Activated T-helper 1 cell treated with anti-CD3 and anti-CD28 coated beads, Interleukin-12 subunit alpha, Interleukin-12 subunit beta, Interleukin-2, Interleukin-4 antibody, amounts not matched to agents 30 ng/mL and 10 ng/mL and 1 ng/mL, durations not matched to agents 14 hours and 24 hours and 36 hours (primary cell): ENCODE measurements at places on chromosomes 12 and 14. TPM values are rescaled to one million over a fixed set of nuclear protein-coding genes. Genes with fewer than 3 reads are reported as not detected.

GRCh38 chr12:132771126-132771838, 9.7 kb upstream of the ANKLE2 start:
- H3K27me3 ChIP-seq = no peaks in the 10 kb centered on the region
- H3K4me1 ChIP-seq = peaks cover 22% of the 10 kb centered on the region
- H3K4me3 ChIP-seq = no peak overlapping the region
- peak; percentile 33 for DNase-seq

The ADAM20 gene
- 0.47 and 0.61 TPM in 2 replicates for total RNA-seq

DNA sequence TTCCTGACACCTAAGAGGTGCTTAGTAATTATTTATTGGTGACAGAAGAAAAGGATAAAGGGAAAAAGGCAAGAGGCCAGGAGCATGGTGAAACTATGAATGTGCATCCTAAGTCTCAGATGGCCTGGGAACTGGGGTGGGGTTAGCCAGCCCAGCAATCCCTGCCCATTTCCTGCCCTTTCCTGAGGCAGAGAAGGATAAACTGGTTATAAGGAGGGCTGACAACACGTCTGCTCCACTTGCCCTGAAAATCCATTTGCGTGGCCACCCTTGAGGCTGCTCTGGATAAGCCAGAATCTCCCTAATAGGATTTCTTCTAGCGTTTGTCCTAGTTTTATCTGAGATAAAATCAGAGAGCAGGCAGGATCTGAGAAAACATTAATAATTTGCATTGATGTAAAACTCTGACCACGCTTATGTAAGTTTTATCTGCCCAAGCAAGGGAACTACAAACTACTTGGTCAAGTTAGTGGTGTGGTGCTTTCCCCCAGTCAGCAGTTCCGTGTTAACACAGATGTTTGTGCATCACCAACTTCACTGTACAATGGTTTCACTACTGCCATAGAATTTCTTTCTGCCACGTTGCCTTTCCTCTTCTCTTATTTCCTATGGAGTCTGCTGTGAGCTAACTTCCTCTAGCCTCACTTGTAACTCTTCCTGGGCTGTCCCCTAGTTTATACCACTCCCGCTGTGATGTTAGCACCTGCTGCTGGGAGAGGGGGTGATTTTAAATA, 392.7 kb downstream of the RPS29 start:
- H3K36me3 ChIP-seq = no peaks in the 10 kb centered on the region
- no peak overlapping the region for H3K4me3 ChIP-seq
- DNase-seq = no peak
- H3K27me3 ChIP-seq = peaks cover 2% of the 10 kb centered on the region
- no peaks in the 10 kb centered on the region for H3K4me1 ChIP-seq
- H3K27ac ChIP-seq = no peak overlapping the region

The TOMM20L gene
- not detected in 2 replicates for total RNA-seq

GRCh38 chr12:12714276-12715021, 2.7 kb upstream of the CDKN1B start:
- no peak for DNase-seq
- H3K27ac ChIP-seq = peak overlapping the region; percentile 99
- no peaks in the 10 kb centered on the region for H3K27me3 ChIP-seq
- peaks cover 58% of the 10 kb centered on the region for H3K4me1 ChIP-seq
- H3K36me3 ChIP-seq = peaks cover 24% of the 10 kb centered on the region
- H3K4me3 ChIP-seq = peak overlapping the region; percentile 86

DNA sequence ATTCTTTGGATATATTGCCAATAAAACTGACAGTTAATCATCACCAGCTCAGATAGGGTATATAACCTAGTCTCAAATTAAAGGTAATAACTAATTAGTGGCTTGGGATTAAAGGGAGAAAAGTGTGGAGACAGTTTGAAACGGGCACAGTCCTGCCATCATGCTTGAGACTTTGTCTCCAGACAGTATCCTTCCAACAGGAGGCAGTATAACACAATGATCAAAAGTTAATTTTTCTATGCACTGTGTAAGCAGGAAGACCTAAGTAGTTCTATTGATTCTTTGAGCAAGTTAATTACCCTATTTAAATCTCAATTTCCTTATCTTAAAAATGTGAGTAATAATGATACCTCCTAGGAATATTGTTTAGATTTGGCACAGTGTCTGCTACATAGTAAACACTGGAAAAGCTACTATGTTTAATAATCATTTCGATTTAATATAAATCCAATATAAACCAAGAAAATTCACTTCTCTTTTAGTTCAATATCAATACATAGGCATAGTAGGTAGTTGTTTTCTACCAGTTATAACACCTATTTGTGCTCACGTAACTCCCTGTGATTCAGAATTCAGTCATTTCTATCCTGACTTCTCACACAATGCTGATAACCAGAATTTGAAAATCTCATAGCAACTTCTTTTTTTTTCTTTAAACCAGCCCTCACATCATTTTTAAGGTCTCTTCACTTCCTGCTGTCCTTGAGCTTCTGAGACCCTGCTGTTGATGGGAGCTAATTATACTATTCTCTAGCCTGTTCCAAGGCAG, 53.7 kb downstream of the GALNT4 start:
- peaks cover 76% of the 10 kb centered on the region for H3K4me1 ChIP-seq
- no peak overlapping the region for H3K4me3 ChIP-seq
- H3K36me3 ChIP-seq = peaks cover 19% of the 10 kb centered on the region
- no peaks in the 10 kb centered on the region for H3K27me3 ChIP-seq
- H3K27ac ChIP-seq = peak overlapping the region; percentile 22

- no peak overlapping the region for H3K27ac ChIP-seq
- H3K36me3 ChIP-seq = no peaks in the 10 kb centered on the region
- peaks cover 12% of the 10 kb centered on the region for H3K27me3 ChIP-seq
- no peak overlapping the region for H3K4me3 ChIP-seq
- peaks cover 25% of the 10 kb centered on the region for H3K4me1 ChIP-seq
- DNase-seq = no peak
These were observed 357.1 kb downstream of the BCL11B start for GRCh38 chr14:98914942-98915341.

GRCh38 chr14:105912641-105913180, 386.3 kb downstream of the TMEM121 start:
- peaks cover 13% of the 10 kb centered on the region for H3K27me3 ChIP-seq
- no peak overlapping the region for H3K4me3 ChIP-seq
- DNase-seq = no peak
- no peak overlapping the region for H3K27ac ChIP-seq
- no peaks in the 10 kb centered on the region for H3K36me3 ChIP-seq
- H3K4me1 ChIP-seq = no peaks in the 10 kb centered on the region

DNA sequence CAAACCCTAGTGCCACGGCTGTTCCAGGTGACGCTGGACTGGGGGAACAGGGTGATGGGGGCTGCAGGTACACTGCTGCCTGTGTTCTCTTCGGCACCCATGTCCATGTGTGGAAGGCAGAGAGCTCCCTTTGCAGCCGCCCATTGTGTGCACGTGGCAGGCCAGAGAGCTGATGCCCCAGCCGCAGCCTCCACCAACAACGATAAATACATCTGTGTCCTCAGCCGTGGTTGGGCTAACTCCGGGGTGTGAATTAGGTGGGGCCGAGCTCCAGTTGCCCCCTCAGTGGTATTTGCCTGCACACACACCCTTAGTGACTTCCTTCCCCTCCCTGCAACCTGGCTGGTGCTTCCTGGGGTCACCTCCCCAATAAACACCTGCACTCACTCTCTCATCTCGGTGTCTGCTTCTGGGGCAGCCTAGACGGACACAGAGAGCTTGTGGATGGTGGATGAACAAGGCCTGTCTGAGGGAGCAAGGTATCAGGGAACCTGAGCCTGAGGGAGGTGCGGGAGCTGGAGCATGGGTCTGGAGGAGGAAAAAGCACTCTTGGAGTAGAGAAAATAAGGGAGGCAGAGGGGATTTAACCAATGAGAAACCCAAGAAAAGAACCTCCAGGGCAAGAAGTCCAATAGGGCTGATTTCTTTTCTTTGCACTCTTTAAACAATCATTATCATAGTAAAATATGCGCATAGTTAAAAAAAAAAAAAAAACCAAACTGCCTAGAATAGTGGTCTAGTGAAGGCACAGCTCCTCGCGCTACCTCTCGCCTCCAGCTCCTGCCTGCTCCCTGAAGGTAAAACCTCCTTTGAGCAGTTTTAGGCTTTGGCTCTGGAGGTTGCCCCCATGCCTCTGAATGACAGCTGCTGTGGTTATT, 112.6 kb downstream of the ZNF664 start:
- no peaks in the 10 kb centered on the region for H3K4me1 ChIP-seq
- H3K4me3 ChIP-seq = no peak overlapping the region
- no peak for DNase-seq
- no peaks in the 10 kb centered on the region for H3K27me3 ChIP-seq

DNA sequence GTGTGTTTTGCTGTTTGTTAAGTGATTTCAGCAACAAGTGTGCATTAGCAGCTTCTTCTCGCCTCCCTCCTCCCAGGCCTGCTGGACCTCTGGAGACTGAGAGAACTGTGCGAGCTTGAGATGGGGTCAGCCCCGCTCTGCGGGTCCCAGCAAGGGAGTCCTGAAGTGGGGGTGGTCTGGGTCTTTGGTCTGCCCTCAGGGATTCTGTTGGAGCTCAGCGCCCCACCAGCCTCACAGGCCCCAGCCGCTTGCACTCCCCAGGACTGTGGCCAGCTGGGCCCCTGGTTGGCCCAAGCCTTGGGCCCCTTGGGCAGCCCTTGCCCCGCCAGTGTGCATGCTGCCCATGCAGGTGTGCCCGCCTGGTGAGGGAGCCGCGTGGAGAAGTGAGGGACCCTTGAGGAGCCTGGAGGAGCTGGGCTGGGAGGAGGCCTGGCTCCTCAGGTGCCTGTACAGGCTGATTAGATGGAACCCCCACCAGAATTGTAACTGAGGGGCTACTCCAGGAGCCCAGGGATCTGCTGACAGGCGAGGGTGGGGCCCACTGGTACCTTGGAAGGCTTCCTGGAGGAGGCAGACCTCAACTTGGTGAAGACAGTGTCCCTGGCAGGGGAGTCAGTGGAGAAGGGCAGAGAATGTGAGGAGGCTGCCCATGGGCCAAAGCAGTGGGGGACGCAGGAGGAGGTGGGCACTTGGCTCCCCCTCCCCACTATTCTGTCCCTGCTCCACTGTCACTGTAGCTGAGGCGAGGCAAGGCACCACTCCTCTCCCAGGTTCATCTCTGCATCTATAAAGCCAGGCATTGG, 56.7 kb downstream of the BEGAIN start:
- H3K36me3 ChIP-seq = no peaks in the 10 kb centered on the region
- no peaks in the 10 kb centered on the region for H3K27me3 ChIP-seq
- no peak overlapping the region for H3K4me3 ChIP-seq

- H3K27me3 ChIP-seq = peaks cover 12% of the 10 kb centered on the region
- no peaks in the 10 kb centered on the region for H3K4me1 ChIP-seq
- no peak for DNase-seq
These were observed 12.2 kb downstream of the MYRFL start for GRCh38 chr12:69837191-69837590.

- peaks cover 54% of the 10 kb centered on the region for H3K4me1 ChIP-seq
- no peak for DNase-seq
- no peak overlapping the region for H3K27ac ChIP-seq
- H3K27me3 ChIP-seq = peaks cover 1% of the 10 kb centered on the region
These were observed 115.2 kb upstream of the RAP1B start for GRCh38 chr12:68495336-68496070.

DNA sequence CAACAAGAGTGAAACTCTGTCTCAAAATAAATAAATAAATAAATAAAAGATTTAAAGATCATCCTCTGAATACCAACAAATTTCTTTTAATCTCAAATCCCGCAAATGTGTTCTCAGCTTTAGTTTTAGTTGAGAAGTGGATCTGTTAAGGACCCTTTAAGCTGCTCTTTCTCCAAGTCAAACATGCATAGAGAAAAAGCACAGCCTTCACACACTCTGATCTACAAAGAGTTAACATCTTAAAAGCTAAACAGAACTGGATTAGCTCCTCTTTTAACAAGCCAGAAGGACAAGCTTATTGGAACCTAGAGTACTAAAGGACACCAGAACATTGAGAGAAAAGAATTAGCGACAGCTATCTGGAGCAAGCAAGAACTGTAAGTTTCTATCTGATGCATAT, at the start of gene RPGRIP1:
Gene RPGRIP1 (plus strand): TSS at position 301 of the 400 bp plus-strand sequence. CDS start 7,894 bp downstream, outside the sequence.
- H3K4me1 ChIP-seq = no peaks in the 10 kb centered on the region
- H3K27ac ChIP-seq = no peak within 1 kb of the TSS
- no peaks in the 10 kb centered on the region for H3K36me3 ChIP-seq
- no peak within 1 kb of the TSS for H3K4me3 ChIP-seq
- no peak for DNase-seq

GRCh38 chr12:69720750-69721149, 17.9 kb upstream of the RAB3IP start:
- H3K4me3 ChIP-seq = no peak overlapping the region
- no peak overlapping the region for H3K27ac ChIP-seq

GRCh38 chr14:99944241-99944651, 121.0 kb upstream of the EVL start:
- no peaks in the 10 kb centered on the region for H3K36me3 ChIP-seq
- peaks cover 8% of the 10 kb centered on the region for H3K27me3 ChIP-seq
- H3K4me3 ChIP-seq = no peak overlapping the region

- H3K4me1 ChIP-seq = no peaks in the 10 kb centered on the region
- H3K27me3 ChIP-seq = no peaks in the 10 kb centered on the region
- DNase-seq = no peak
- no peak overlapping the region for H3K27ac ChIP-seq
- H3K36me3 ChIP-seq = peaks cover 1% of the 10 kb centered on the region
These were observed 22.7 kb downstream of the SNRPF start for GRCh38 chr12:95881331-95881955.

GRCh38 chr14:52061390-52061789, 7.5 kb downstream of the NID2 start:
- peaks cover 40% of the 10 kb centered on the region for H3K27me3 ChIP-seq
- no peak for DNase-seq
- H3K4me3 ChIP-seq = no peak overlapping the region
- H3K36me3 ChIP-seq = no peaks in the 10 kb centered on the region
- H3K27ac ChIP-seq = no peak overlapping the region

The ALKBH2 gene
- 43.6 and 47.4 TPM in 2 replicates for total RNA-seq

GRCh38 chr12:3160081-3160480, 82.9 kb downstream of the TSPAN9 start:
- DNase-seq = no peak
- no peak overlapping the region for H3K27ac ChIP-seq
- H3K4me1 ChIP-seq = no peaks in the 10 kb centered on the region
- no peaks in the 10 kb centered on the region for H3K36me3 ChIP-seq
- no peak overlapping the region for H3K4me3 ChIP-seq

The TNFAIP2 gene
- 2.3 and 2.4 TPM in 2 replicates for total RNA-seq

DNA sequence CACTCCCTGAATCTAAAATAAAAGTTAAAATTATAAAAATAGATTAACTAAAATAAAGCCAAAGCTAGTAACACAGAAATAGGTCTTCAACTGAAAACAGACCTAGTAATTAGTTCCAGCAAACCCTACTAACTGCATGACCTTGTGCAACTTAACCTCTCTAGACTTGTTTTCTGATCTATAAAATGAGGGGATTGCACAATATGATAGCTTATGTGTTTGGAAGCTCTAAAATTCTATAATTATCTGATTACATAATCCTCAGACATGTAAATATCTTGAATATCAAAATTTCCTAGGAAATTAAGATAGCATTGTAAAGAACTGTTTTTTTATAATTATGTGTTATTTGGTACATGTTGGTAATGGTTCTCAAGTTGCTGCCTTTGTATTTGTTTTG, 144.1 kb upstream of the GRIP1 start:
- peaks cover 5% of the 10 kb centered on the region for H3K27me3 ChIP-seq
- DNase-seq = no peak
- no peaks in the 10 kb centered on the region for H3K36me3 ChIP-seq
- H3K27ac ChIP-seq = no peak overlapping the region
- no peak overlapping the region for H3K4me3 ChIP-seq
